ENCODE measurements at places on chromosomes 1 and 21. TPM values are rescaled to one million over a fixed set of nuclear protein-coding genes. Genes with fewer than 3 reads are reported as not detected.

AGMAT gene
- 8.1 TPM for total RNA-seq

C1orf105 gene
- not detected for total RNA-seq

PLPPR4 gene
- not detected for total RNA-seq

SCAMP3 gene
- total RNA-seq: 127 TPM

CENPF gene
- 87.6 TPM for total RNA-seq

GBP5 gene
- total RNA-seq: not detected

NMNAT2 gene
- total RNA-seq: 0.42 TPM

F13B gene
- not detected for total RNA-seq

SLC16A4 gene
- 33.4 TPM for total RNA-seq

KCNJ9 gene
- total RNA-seq: not detected

SUSD4 gene
- 0.75 TPM for total RNA-seq

CR2 gene
- not detected for total RNA-seq

GPATCH4 gene
- total RNA-seq: 81.2 TPM

COX20 gene
- 59.1 TPM for total RNA-seq

CD1E gene
- total RNA-seq: not detected

LRP8 gene
- 45.8 TPM for total RNA-seq
